NCI-H460 (cell line): ENCODE measurements at places on chromosomes 12 and 14. TPM values are rescaled to one million over a fixed set of nuclear protein-coding genes. Genes with fewer than 3 reads are reported as not detected.

P2RX2 gene
- total RNA-seq = not detected in 2 replicates

- peak; percentile 49 for DNase-seq
Observed at GRCh38 chr12:39145175-39145999, 240.0 kb upstream of the CPNE8 start.

DNA sequence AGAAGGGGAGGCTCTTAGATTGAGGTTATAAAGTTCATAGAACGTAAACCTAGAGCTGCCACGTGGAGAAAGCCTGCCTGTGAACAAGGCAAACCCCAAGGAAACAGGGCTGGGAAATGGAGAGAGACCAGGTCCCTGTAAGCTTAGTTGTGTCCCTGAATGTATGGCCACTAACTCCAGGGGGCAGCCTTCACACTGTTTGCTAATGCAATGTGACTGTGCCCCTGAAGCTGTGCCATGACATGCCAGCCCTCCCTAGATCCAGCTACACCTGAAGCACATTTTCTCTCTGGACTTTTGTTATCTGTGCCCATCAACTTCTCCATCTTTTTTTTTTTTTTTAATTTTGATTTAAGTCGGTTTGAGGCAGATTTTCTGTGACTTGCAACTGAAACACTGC is 60.6 kb upstream of the TMCC3 start:
- peak; percentile 43 for DNase-seq

- DNase-seq = no peak
Observed at GRCh38 chr14:96088074-96088473, 48.9 kb downstream of the C14orf132 start.

DNA sequence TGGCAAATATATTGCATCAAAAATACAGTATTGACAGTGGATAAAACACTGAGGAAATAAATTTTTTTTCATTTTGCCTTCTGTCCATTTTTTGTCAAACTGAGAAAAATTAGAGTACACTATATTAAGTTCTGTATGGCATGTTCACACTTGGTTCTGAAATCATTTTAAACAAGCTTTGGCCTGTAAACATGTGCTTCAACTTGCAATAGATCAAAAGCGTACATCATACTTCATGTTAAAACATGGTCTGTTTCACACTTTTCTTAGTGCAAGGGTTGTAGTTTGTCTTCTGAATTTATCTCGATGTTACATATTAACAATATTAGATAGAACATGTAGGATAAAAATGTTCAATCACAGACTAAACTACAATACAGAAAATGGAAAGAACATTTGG is 208.0 kb downstream of the PCNX1 start:
- DNase-seq = no peak

GRCh38 chr14:83425706-83426105 is 1892.1 kb upstream of the SEL1L start:
- DNase-seq = no peak

DNA sequence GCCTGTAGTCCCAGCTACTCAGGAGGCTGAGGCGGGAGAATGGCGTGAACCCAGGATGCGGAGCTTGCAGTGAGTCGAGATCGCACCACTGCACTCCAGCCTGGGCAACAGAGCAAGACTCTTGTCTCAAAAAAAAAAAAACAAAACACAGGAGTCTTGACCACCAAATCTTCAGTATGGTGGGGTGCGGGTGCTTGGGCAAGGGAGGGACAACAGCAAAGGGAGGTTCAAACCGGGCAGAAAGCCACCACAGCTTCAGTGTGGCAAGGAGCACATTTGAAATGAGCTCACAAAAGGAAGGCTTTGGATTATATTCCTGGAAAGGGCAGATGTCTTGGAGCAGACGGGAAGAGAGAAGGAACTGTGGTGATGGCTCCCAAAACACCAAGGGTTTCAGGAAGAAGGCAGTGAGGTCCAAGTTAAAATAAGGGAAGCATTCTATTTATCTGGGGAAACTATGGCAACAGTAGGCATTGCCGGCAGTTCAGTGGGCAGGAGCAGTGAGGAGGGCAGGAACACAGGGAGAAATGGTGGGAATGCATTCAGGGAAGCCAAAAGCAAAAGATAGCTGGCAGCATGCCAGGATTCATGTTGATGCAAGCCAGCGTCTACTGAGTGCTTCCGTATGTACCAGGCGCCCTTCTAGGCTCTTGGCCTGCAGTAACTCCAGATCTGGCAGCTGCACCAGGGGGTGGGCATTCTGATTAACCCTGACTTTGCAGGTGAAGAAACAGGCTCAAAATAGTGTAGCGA is 51.0 kb upstream of the SRSF5 start:
- DNase-seq = no peak

DNA sequence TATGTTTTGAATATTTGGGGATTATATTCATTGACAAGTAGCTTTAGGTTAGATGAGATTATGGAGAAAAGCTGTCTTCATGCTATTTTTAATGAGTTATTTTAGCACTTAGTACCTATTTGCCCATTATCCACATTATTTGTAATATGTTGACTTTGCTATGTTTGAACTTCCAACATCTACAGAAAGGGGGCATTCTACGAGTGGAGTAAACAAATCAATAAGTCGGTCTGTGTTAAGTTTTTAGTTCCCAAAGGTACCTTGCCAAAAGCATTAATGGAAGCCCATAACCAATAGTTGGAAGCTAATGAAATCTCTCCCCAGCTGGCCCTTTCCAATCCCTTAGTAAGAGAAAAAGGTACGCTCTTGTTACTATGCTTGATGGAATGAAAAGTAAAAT is 250.0 kb upstream of the E2F7 start:
- no peak for DNase-seq

- no peak for DNase-seq
Observed at GRCh38 chr12:52824741-52825410, 9.2 kb downstream of the KRT79 start.

AQP6 gene
- total RNA-seq = 0.17 and 0.32 TPM in 2 replicates

GRCh38 chr14:67768219-67768618 is 48.2 kb downstream of the ZFYVE26 start:
- DNase-seq = no peak

GRCh38 chr12:59820594-59821011 is 224.8 kb downstream of the SLC16A7 start:
- no peak for DNase-seq

- DNase-seq = peak; percentile 11
Observed at GRCh38 chr14:91303091-91303923, 58.8 kb upstream of the GPR68 start.

NDRG2 gene
- 3.4 and 5.0 TPM in 2 replicates for total RNA-seq

RPL10L gene
- total RNA-seq = not detected in 2 replicates

TTC9 gene
- 0.67 and 0.95 TPM in 2 replicates for total RNA-seq

DNA sequence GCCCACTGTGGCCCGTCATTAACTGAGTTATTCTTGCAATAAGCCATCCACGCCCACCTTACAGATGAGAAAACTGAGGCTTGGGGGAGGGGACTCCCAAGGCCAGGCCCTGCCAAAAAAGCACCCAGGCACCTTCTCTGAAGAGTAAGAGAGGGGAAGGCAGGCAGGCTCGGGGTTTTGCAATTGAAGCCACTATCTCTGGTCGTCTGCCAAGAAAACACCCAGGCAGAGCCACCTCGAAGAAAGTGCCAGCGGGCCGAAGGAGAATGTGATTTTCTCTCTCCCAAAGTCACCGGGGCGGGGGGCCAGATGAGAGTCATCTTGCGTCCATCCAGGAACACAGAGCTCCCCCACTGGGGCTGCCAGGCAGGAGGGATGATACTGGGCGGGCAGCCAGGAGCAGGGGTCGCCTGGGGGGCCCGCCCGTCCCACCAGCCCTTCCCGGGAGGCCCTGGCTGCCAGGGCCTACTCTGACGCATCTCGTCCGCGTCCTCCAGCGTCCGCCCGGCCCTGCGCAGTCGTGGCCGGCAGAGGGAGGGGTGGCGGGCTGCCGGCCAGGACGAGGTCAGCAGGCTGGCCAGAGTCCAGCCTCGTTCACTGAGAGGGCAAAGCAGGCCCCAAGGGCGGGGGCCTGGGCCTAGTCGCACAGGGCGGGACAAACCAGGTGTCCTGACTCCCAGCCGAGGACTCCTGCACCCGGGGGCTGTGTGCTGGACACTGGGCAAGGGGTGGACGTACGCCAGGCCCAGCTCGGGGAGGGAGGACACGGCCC is 74.3 kb downstream of the RFLNA start:
- DNase-seq = peak; percentile 87

TMTC1 gene
- 10.7 and 11.9 TPM in 2 replicates for total RNA-seq

ZNF84 gene
- total RNA-seq = 26.8 and 41.2 TPM in 2 replicates

OR4E2 gene
- not detected in 2 replicates for total RNA-seq

DNA sequence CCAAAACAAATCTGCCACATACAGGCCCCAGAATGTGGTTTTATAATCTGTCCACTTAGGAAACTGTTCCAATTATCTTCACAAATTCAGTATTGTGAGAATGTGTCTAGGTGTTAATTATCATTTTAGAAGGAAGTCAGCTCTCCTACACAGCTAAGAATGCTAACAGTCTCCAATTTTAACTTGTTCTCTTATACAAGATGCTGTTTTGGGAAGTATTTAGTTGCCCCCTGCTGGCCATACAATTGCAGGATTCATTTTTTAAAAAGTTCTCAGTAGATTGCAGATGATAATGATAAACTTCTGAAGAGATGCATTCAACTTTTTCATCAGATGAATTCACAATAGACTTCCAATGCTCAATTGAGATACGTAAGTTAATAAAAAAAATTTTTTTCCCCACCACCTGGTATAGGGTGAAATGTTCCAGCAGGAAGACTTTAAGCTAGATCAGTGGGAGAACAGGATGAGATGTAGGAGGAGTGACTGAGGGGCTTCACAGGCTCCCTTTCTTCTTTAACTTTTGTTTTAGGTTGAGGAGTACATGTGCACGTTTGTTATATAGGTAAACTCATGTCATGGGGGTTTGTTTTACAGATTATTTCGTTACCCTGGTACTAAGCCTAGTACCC is 27.3 kb upstream of the OSBPL8 start:
- peak; percentile 33 for DNase-seq

GLI1 gene
- 0.20 and 5.0 TPM in 2 replicates for total RNA-seq

HOXC4 gene
- total RNA-seq = 0.12 TPM in 1 of 2 replicates, not detected in the other

DNA sequence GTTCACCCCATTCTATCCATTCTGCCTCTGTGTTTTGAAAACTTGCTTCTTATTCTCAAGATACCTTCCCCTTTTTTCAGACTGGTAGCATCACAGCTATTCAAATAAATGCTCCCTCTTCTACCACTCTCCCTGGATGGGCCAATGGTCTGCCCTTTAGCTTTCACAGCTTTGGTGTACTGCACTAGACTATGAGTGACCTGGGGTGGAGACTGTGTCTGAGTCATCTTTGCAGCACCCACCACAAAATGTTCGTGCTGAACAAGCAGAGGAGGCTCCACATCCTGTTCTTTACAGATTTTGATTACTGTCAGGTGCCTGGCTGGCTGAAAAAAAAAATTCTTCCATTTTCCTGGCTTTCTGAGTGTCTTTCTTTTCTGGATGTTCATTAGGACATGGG is 1104.1 kb upstream of the TMEM132C start:
- DNase-seq = no peak

LRRC9 gene
- total RNA-seq = 0.20 and 0.87 TPM in 2 replicates

GRCh38 chr12:24937553-24938244 is 11.2 kb downstream of the BCAT1 start:
- no peak for DNase-seq

- no peak for DNase-seq
Observed at GRCh38 chr12:5260086-5260485, 171.8 kb upstream of the NTF3 start.

- no peak for DNase-seq
Observed at GRCh38 chr12:53292426-53292825, 2.9 kb upstream of the PFDN5 start.

OTX2 gene
- not detected in 2 replicates for total RNA-seq

- DNase-seq = no peak
Observed at GRCh38 chr12:114752217-114752616, 68.2 kb upstream of the TBX3 start.

- DNase-seq = no peak
Observed at GRCh38 chr12:2016862-2017545, 12.7 kb upstream of the DCP1B start.

GRCh38 chr12:20453756-20454310 is 85.5 kb downstream of the PDE3A start:
- DNase-seq = no peak

DNA sequence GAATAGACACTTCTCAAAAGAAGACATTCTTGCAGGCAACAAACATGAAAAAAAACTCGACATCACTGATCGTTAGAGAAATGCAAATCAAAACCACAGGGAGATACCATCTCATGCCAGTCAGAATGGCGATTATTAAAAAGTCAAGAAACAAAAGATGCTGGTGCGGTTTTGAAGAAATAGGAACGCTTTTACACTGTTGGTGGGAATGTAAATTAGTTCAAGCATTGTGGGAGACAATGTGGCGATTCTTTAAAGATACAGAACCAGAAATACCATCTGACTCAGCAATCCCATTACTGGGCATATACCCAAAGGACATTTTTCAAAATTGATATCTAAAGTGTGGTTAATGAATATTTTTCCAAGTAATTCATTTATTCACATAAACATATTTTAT is 39.6 kb upstream of the LIN7A start:
- DNase-seq = no peak

DNA sequence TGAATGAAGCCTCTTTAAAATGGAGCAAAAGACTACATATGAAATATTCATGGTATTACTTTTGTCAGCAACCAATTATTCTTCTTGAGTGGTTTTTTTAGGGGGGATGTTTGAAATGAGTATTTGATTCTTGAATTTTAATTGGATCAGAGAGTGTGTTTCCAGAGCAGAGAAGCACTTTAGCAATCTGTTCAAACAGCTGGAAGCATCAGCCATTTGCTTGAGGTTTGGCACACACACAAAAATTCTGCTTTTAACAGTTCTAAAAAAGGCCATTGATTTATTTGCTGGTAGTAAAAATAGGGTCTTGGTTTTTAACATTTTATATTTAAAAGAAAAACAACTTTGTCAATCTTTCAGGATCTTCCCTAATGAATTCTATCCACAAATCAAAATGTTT is 292.7 kb downstream of the LRFN5 start:
- no peak for DNase-seq

- no peak for DNase-seq
Observed at GRCh38 chr12:50215033-50215432, 47.9 kb upstream of the CERS5 start.

DNA sequence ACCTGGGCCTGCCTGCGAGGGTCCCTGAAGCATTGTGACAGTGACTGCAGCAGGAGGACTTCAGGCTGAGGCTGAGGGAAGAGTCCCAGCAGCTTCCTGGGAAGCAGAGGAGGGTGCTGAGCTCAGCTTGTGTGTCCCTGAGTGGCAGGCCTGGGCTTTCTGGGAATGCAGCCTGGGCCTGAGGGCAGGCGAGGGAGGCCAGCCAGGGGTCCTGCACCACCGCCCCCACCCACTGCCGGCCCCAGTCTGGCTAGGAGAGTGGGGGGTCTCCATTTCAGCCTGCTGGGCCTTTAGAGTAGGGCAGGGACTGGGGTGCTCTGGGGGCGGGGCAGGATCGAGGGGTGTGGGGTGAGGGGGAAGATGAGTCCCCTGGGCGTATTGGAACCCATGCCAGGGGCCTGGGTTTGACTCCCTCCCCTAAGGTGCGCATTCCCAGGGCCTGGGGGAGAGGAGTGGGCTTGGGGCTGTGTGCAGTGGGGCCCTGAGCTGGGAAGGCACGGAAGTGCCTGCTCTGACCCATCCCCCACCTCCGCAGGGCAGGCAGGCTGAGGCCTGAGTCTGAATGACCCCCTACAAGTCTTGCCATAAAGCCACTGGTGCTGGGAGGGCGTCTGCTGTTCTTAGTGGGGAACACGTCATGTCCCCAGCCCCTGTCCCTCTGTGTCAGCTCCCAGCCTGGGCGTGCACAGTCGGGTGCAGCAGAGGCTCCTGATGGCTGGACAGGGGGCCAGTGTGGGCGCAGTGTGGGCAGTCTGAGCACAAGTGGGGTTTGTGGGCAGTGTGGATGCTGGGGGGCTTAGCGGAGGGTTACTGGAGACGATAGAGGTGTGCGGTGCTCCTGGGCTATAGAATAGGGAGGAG is 46.4 kb downstream of the KRT80 start:
- DNase-seq = no peak

- no peak for DNase-seq
Observed at GRCh38 chr12:120376416-120376815, 7.5 kb upstream of the MSI1 start.

GRCh38 chr12:24896171-24896570 is 52.7 kb downstream of the BCAT1 start:
- DNase-seq = no peak
